T-helper 2 cell (primary cell): ENCODE measurements at places on chromosomes 2 and 18.
A peak's percentile ranks its signal among the peaks of the same experiment; 100 is the strongest.

GRCh38 chr2:133711201-133711600 lies 142.9 kb upstream of the NCKAP5 start:
- no peak for DNase-seq

- no peak for DNase-seq
These were observed 47.8 kb downstream of the PSMD14 start for GRCh38 chr2:161355983-161356382.

DNA sequence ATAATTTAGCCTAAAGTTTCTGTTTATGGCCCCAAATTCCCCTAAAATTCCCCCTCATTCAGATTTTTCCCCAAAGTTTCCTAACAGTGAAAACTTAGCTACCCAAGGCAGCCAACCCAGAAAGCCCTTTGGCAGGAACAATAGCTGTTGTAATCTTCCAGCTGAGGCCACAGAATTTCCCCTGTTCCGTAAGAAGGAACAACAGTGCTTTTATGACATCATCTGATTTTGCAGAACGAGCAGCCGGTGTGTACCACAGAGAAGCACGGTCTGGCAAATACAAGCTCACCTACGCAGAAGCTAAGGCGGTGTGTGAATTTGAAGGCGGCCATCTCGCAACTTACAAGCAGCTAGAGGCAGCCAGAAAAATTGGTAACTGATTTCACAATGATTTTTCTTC lies 6.3 kb downstream of the TNFAIP6 start:
- DNase-seq, result no peak

DNA sequence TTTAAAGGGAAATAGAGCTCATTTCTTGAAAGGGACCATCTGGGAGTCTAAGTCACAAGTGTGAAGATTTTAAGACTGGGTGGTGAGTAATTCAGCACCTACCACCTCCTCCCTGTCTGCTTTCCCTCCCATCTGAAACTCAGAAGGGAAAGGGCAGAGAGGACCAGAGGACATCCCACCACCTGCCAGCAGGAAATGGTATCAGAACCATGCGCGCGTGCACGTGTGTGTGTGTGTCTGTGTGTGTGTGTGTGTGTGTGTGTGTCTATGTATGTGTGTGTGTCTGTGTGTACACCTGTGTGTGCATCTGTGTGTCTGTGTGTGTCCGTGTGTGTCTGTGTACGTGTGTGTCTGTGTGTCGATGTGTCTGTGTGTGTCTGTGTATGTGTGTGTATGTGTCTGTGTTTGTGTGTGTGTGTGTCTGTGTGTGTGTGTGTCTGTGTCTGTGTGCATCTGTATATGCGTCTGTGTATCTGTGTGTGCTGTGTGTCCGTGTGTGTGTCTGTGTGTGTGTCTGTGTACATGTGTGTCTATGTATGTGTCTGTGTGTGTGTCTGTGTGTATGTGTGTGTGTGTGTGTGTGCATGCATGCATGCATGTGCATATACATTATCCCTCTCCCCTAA lies 76.8 kb downstream of the ZFP36L2 start:
- DNase-seq, result peak; percentile 82

DNA sequence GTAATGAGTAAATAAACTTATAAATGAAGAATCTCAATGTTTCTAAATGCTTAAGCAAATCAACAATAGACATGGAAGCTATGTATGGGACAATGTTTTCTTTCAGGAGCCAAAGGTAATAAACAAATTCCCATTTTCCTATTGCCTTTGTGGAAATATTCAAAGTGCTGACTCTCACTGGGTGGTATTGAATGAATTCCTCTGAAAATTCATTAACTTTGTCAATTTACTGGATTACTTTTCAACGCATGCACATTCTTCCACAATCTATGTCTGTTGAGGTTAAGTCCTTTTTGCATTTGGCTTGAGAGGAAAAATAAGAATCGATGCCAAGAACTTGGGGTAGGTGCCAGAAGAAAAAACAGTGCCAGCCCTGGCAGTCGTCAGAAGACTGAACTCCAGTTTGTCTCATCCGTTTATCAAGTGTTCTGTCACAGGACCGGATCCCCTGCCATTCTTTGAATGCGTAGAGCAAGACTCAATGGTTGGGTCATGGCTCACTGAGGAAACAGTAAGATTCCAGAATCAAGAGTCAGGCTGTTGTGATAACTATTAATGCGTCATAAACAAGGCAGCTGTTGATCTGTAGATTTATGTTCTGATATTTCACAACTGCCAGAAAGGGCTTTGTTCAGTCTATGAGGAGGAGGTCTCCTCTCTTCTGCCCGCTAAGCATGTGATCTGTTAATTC lies 133.3 kb downstream of the GFPT1 start:
- no peak for DNase-seq

DNA sequence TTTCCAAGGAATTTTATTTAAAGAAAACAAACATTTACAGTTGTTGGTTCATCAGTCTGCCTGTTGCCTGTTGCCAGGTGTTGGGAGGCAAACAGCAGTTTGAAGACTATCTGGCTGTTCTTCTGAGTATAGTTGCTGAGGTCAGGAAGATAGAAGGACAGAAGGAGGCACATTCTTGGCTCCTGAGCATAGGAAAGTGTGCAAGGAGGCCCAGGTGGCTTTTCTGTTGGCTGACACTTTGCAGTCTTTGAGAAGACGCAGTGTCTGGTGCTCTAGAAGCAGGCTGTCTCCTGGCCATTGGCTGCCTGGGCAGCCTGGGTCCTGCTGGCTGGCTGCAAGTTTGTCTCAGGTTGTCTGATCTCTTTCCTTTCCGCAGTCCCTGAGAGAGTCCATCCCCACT lies 36.4 kb downstream of the TMEM17 start:
- no peak for DNase-seq

GRCh38 chr2:26345283-26345544 lies 729 bp upstream of the SELENOI start:
- no peak for DNase-seq

DNA sequence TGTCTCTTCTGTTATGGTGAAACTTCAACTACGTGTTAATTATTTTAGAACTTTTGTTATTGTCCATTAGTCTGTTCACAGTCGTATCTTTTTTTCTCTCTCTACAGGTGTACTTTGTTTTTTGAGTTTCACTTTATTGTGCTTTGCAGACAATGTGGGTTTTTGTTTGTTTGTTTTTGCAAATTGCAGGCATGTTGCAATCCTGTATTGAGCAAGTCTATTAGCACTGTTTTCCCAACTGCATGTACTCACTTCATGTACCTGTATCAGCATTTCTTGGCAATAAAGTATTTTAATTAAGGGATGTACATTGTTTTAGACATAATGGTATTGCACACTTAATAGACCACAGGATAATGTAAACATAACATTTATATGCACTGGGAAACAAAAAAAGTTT lies 99.1 kb upstream of the FAM110C start:
- no peak for DNase-seq

GRCh38 chr2:234259440-234259839 lies 208.9 kb downstream of the SPP2 start:
- no peak for DNase-seq

DNA sequence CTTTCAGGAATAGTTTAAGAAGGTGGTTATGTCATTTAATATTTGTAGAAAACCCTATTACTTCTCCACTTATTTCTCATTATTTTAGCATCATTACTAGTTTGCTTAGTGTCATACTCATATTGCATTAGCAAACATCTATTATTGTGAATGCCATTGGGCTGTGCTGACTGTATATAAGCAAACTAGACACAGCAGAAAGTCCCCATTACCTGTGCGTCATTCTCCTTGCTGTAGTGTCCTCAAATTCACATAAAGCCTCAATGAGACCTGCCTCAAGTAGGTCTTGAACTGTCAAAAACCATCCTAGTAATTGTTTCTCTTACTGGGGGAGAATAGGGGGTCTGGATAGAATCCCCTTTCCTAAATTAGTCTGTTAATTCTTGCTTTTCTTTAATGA lies 43.6 kb downstream of the MALT1 start:
- DNase-seq, result no peak

GRCh38 chr2:31413862-31414550 lies 536 bp downstream of the XDH start:
- DNase-seq, result no peak

DNA sequence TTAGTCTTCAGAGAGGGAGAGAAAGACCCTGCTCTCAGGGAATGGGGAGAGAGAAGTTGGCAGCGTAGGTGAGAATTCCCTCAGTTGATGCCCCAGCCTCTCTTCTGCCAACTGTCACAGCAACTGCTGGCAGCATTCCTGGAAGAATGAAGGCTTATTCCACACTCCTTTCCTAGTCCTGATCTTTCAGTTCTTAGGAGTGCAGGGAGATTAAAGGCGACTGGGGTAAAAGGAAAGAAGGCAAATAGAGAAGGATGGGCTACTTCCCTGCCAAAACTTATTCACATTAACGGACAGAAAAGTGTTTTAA lies 65.9 kb upstream of the ACAA2 start:
- DNase-seq, result no peak

- no peak for DNase-seq
These were observed 54.7 kb upstream of the ARL5A start for GRCh38 chr2:151882786-151883445.

- DNase-seq, result no peak
These were observed 1.7 kb upstream of the SMAD4 start for GRCh38 chr18:51028201-51028805.

GRCh38 chr18:33660696-33661310 lies 82.8 kb downstream of the ASXL3 start:
- DNase-seq, result no peak

DNA sequence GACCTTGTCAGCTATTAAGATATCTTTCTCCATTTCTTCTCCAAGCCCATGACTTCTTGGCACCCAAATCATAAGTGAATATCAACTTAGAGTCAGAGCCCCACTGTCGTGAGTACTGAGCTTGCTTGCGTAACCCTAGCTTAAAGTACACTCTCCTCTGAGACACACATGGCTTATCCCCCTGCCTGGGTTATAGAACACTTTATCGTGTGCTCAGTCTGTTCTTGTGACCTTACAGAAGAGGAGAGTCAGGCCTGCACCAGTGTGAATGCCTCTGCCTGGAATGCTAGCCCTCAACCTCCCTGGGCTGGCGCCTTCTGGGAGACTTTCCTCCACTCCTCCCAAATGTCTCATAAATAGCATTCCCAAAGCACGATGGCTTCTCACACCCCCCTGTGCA lies 79.3 kb downstream of the CEP192 start:
- DNase-seq, result no peak

DNA sequence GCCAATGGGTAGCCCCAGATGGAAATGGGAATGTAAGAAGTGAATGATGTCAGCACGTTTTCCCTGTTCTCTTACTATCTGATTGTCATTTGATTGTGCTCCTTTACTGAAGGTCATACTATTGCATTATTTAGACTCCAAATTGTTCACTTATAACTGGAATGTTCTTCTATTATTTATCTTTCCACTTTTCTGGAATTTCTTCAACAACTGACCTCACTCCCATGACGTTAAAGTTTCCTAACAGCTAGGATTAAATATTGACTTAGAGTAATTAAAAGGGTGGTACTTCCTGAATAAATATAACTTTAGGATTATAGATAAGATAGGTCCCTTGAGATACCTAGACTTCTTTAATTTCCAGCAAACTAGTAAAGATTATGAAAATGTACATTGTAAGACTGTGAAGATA lies 10.9 kb upstream of the GULP1 start:
- DNase-seq, result no peak

DNA sequence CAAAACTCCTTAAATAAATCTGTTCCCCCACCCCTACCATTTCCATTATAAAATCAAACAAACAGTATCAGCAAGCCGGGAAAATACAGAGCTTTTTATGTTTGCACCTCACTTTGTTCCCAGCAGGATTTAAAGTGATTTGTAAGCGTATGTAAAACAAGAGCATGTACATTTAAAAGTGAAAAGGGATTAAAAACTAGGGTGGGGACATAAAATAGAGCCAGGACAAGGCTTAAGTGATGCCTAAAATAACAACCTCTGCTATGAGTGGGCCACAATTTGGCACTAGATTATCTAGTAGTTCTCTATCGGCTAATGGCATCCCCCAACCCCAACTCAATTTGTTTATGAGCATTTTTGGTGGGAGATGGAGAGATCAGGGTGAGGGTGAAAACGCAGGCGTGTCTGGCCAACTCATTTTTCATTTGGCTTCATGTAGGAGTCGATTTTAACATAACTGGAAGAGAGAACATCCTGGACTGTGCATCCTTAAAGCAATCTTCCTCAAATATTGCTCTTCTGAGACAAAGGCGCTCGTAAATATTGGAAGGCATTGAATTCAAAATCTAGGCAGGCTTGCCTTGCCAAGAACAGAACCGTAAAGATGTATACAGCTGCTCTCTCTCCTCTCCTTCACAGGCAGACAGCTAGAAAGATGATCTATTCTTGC lies 34.5 kb upstream of the TSPYL6 start:
- no peak for DNase-seq

DNA sequence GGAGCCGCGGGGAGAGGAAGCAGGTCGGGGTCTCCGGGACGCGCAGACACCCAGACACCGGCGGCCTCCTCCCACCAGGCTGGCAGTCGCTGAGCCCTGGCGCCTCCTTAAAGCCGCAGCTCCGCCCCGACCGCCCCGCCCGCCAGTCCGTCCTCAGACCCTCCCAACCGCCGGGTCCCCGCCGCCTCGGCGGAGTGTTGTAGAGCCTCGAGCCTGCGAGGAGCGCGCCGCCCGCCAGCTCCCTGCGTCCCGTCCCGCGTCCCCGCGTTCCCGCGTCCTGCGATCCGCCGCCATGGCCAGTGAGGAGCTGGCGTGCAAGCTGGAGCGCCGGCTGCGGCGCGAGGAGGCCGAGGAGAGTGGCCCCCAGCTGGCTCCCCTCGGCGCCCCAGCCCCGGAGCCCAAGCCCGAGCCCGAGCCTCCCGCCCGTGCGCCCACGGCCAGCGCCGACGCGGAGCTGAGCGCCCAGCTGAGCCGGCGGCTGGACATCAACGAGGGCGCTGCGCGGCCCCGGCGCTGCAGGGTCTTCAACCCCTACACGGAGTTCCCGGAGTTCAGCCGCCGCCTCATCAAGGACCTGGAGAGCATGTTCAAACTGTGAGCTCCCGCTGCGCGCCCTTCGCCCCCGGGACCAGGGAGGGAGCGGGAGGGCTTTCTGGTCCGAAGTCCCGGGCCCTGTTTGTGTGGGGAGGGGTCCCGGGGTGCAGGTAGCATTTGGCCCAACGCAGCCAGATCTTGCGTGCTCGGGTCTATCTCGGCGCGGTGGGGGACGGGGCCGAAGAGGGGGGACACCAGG lies at the start of gene EFHD1:
EFHD1 (plus strand) TSS at position 192 of the 793 bp plus-strand sequence; CDS start at position 293, 101 bp downstream.
- DNase-seq, result peak; percentile 28

- DNase-seq, result no peak
These were observed 10.6 kb downstream of the IL1F10 start for GRCh38 chr2:113078350-113078839.

DNA sequence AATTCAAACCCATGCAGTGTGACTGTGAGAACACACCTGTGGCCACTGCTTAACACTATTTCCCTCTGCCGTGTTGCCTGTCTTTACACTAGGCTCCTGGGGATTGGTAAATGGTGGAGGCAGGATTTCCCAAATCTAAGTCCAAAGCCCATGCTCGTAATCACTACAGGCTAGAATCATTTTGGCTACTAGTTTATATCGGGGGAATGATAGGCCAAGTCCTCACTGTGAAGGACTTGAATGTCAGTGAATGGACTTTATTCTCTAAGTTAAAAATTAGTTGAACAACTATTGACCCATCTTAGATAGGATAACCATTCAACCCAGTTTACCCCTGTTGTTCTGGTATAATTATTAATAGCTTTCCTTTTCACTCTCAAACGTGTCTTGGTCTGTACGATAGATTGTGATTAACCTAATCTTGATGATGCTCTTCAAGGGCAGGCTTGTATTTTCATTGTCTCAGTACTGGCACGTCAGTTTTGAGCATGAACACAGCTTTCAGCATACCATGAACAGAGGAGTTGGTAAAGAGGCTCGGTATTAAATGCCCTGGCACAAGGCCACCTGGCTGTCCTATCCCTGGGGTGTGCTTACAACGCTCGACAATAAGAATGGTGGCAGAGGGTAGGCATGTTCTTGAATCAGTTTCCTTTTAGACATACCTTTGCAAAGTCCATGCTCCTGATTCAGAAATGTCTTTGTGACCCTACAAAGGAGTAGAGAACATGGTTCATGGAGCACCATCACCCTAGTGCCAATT lies 148.8 kb downstream of the RTN4 start:
- no peak for DNase-seq
